Mesothelial cell of epicardium (in vitro differentiated cells): ENCODE measurements at places on chromosomes 11 and 22. TPM values are rescaled to one million over a fixed set of nuclear protein-coding genes. Genes with fewer than 3 reads are reported as not detected.

The HIC2 gene
- 26.6 to 27.3 TPM (median 27.2 TPM) in 3 replicates for total RNA-seq

The HTATIP2 gene
- total RNA-seq: 9.8 to 11.1 TPM (median 10.8 TPM) in 3 replicates

The P4HA3 gene
- total RNA-seq: 1.4 to 1.7 TPM (median 1.6 TPM) in 3 replicates

The SERPIND1 gene
- total RNA-seq: not detected in 3 replicates

The NAV2 gene
- total RNA-seq: 63.1 to 69.8 TPM (median 67.7 TPM) in 3 replicates

The EIF3F gene
- total RNA-seq: 357 to 369 TPM (median 366 TPM) in 3 replicates

The SLC22A6 gene
- not detected in 3 replicates for total RNA-seq

GRCh38 chr11:46554213-46555147 is 39.3 kb downstream of the AMBRA1 start:
- no peak for DNase-seq

DNA sequence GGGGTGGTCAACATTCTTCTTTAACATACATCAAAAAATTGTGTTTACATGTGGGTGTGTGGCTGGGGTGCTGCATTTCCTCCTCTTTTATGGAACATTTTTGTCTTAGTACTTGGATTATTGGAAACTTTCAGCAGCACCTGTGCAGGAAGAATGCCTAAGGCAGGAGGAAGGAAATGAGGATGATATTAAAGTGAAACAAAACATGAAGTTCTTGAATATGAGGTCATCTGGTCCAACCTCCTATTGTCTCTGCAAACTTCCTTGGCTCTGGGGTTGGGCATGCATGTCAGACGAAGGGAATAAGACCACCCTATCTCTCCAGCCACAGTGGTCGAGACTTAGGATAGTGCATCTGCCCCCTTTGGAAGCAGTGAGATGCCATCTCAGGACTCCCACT is 20.6 kb upstream of the OR9Q1 start:
- no peak for DNase-seq

DNA sequence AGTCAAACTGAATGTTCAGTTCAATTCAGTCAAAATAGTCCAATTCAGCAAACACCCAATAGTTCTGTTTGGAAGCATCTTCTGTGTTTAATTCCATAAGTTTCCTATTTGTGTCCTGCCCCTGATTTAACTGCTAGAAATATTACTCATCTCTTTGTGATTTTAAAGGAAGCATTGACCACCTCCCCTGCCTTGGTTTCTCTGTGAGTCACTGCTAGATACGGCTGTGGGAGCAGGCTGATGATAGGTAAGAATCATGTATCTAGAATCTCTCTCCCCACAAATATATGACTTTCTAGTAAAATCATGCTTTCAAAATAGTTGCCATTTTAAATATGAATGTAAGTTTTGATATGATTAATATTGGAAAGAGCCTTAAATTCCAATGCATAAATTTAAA is 888.5 kb downstream of the NTM start:
- DNase-seq: no peak

DNA sequence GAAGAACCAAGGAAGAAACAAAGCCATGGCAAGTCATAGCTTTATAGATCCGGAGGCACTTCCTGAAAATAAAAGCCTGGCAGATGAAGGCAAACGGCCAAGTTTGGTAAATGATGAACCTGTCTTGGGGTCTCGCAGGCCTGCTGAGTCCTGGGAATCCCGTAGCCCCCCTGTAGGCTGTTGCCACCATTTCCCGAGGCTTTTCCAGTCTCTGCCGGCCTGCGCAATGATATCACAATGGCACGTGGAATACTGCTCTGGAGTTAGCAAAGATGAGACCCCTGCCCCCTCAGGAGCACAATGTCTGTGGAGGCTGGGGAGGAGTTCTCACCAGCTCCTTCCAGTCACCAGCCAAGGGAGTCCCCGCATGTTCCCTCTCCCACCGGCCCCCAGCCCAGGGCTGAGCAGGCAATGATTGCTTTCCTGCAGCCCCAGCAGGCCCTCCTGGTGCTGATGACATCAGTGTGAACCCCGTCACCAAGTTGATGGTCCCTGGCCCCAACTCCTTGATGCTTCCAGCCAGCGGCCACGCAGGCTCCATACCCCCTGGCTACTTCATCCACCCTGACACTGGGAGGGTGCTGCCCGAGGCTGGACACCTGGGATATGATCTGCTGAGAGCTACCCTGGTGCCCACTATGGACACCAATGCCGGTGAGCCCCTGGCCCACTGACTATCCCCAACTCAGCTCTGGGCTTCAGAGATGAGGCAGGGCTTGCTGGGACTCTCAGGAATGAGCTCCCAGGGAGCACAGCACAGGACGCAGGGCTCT is 55.9 kb downstream of the BTG4 start:
- no peak for DNase-seq

GRCh38 chr11:73872749-73873357 is 3.8 kb downstream of the COA4 start:
- no peak for DNase-seq

GRCh38 chr11:78203184-78203583 is 14.5 kb downstream of the USP35 start:
- DNase-seq: no peak

DNA sequence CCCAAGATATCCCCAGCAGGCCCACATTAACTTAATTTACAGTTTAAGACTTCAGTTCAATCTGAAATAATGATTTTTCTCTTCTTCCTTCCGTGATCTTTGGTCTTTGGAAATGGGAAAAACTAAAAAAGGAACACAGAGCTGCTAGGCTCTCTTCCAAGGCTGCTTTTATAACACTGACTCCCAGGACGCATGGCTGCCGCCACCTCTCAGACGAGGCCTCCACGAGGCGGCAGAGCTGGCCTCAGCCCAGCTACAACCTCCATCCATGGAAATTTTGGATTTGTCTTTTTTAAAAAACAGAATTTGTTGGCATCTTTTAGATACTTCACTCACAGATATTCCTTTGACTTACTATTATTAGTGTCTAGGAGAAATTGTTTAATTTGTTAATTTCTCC is 385.5 kb upstream of the SYN3 start:
- no peak for DNase-seq
